A549 treated with CpdA at 1 μM for 4 hours (cell line): ENCODE measurements at places on chromosomes 13 and 19. TPM values are rescaled to one million over a fixed set of nuclear protein-coding genes. Genes with fewer than 3 reads are reported as not detected.

The PEX11G gene
- total RNA-seq = 1.6 to 2.6 TPM (median 2.1 TPM) in 5 replicates

The MAP4K1 gene
- 0.30 to 1.5 TPM (median 1.1 TPM) in 5 replicates for total RNA-seq

The ZNF324B gene
- total RNA-seq = 6.9 to 7.8 TPM (median 7.1 TPM) in 5 replicates

The ENOX1 gene
- 0.64 to 1.0 TPM (median 0.92 TPM) in 5 replicates for total RNA-seq

The CIC gene
- 52.2 to 70.3 TPM (median 58.4 TPM) in 5 replicates for total RNA-seq

The ZBTB32 gene
- total RNA-seq = not detected in 5 replicates
